ENCODE measurements at places on chromosomes 3 and 15.

DNA sequence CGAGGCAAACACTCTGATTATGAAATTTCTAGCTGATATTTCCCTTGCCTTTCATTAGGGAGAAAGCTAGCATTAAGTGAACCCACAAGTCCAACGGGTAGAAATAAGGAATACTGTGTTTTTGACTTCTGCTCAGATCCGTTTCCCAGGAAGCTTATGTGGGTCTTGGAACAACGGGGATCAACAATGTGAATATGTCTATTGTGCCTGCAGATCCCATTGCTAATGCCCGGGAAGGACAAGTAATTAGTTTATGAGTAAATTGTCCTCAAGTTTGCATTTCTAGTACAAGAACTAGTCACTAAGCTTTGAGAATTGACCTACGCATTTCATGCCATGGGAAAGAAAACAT, 236.4 kb downstream of the UACA start:
- DNase-seq = no peak

DNA sequence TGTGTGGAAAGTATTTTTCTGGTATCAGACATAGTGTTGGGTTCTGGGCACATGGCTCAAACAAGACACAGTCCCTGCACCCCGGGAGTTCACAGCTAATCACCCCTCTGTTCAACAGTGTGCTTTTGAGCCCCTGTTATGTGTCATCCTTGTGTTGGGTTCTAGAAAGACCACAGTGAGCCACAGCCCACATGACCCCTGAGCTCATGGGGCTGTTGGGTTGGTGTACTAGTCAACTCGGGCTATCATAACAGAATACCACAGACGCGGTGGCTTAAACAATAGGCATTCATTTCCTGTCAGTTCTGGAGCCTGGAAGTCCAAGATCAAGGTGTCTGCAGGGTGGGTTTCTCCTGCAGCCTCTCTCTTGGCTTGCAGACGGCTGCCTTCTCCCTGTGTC, 100.0 kb downstream of the DNAJB8 start:
- no peak for DNase-seq

DNA sequence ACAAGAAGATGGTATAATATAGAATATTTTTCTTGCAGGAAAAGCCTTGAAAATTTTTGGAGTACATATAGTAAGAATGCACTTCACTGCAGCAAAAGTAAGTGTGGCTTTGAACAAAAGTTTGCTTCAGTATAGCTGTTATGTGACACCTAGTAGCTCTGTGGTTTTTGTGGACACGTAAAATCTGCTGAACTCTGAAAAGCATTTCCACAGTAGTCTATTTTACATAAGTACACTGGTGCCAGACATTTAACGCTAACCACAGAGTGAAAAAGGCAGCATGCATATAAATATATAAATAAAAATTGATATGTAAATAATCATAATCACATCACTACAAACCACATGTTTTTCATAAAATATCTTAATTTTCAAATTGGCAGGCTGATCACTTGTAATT, 39.8 kb downstream of the CGGBP1 start:
- no peak for DNase-seq

DNA sequence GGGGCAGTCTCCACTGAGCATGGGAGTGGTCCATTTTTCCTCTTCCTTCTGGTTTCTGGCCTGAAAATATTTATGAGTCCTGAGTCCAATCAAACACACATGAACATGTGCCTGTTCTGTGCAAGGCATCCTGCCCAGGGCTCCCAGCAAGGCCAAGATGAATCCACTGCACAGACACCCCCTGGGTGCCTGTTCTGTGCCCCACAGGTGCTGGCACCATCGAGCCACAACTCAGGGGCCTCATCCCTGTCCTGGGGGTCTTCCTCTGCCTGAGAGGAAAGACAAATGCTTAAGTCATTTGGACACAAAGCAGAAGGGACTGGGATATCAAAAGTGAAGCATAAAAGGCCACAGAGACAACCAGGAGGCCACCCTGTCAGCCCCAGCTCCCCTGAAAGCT, 87.4 kb upstream of the IQSEC1 start:
- no peak for DNase-seq

- no peak for DNase-seq
Observed at GRCh38 chr3:37903734-37904133, 42.1 kb downstream of the CTDSPL start.

GRCh38 chr15:40955930-40956540, 2.8 kb downstream of the CHAC1 start:
- no peak for DNase-seq

GRCh38 chr3:4926892-4927291, 52.3 kb upstream of the BHLHE40 start:
- no peak for DNase-seq

- DNase-seq = no peak
Observed at GRCh38 chr15:55694652-55695150, 48.3 kb downstream of the PRTG start.

DNA sequence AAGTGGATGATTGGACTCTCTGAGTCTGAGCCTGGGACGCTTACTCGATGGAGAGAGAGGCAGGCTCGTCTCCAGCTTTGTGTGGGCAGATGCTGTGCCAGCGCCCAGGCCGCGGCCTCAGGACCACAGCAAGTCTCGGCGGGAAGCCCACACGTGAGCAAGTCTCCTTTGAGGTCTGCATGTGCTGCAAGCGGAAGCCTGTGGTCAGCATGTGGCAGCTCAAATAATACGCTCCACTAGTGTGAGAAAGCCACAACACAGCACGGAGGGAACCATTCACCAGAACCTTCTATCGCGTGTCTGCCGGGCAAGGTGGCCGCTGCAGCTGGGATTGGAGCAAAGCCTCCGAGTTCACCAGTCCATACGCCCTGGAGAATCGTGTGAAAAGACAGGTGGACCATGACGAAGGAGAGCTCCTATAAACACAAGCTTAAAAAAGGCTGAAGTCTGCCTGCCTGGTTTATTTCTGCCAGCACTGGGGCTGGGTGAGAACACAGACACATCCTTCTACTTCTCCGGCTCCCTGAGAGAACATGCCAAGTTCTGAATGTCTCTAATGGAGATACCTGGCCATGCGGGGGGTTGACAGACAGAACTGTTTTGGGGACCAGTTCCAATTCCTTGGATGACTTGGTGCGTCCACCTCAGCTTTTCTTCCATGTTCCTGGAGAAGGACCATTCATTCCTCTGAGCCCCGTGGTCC, 82.0 kb upstream of the LRIG1 start:
- DNase-seq = no peak

DNA sequence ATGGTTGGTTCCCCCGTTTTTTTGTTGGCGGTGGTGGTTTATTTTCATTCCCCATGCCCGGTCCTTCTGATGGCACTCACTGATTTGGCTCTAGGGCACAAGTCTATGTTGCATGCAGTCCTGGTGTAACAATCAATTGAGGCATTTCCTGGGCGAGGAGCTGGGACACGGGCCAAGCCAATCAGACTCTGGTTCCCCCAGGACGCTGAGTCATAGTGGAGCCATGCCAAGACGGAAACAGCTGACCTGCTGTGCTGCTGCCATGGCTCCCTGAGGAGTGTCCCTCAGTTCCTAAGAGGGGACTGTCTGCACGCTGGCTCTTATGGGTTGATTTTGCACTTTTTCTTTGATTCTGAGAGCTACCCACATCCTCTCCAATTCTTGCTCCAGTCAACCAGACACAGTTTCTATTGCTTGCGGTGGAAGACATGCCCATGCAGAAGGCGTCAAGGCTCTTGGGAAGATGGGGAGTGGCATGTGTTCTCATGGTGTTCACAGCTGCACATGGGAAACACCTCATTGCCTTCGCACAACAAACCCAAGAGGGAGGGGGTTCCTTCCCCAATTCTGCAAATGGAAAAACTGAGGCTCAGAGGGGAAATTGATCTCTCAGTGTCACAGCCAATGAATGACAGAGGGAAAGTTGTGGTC, 28.3 kb upstream of the ALDH1L1 start:
- peak; percentile 96 for DNase-seq

DNA sequence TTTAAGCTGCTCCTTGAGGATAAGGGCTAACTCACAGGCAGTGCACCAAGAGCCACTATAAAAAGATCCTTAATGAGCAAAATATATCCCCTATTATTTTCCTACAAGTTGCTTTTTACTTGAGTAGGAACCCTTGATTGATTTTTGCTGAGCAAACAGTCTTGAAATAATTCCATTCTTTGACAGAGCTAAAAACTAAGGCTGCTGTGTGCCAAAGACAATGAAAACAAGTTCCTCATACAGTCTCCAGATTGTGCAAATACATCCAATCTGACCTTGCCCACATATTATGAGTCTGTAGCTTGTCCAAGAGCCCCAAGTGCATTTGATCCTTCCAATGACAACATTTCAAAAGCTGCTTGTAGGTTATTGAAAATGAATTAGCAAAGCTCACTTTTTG, 15.0 kb downstream of the PRKAR2A start:
- no peak for DNase-seq

GRCh38 chr3:101702726-101703125, 16.2 kb upstream of the RPL24 start:
- DNase-seq = no peak

DNA sequence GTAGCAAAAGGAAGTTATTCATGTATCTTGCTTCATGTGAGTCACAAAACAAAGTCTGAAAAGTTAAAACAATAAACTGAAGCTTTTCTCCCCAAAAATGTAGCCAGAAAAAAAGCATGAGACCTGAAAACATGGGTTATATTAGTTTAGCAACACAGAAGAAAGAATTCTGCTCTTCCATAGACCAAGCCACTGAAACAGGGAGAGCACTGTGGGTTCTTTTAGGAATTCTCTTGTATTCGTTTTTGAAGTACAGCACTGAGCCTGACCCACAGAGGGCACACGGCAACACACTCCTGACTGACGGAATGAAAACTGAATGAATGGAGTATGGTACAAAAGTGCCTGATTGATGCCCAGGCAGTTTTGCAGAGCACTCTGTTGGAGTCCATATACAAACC, 66.6 kb downstream of the TM4SF4 start:
- no peak for DNase-seq

- no peak for DNase-seq
Observed at GRCh38 chr15:56737791-56738190, 4.5 kb upstream of the ZNF280D start.

DNA sequence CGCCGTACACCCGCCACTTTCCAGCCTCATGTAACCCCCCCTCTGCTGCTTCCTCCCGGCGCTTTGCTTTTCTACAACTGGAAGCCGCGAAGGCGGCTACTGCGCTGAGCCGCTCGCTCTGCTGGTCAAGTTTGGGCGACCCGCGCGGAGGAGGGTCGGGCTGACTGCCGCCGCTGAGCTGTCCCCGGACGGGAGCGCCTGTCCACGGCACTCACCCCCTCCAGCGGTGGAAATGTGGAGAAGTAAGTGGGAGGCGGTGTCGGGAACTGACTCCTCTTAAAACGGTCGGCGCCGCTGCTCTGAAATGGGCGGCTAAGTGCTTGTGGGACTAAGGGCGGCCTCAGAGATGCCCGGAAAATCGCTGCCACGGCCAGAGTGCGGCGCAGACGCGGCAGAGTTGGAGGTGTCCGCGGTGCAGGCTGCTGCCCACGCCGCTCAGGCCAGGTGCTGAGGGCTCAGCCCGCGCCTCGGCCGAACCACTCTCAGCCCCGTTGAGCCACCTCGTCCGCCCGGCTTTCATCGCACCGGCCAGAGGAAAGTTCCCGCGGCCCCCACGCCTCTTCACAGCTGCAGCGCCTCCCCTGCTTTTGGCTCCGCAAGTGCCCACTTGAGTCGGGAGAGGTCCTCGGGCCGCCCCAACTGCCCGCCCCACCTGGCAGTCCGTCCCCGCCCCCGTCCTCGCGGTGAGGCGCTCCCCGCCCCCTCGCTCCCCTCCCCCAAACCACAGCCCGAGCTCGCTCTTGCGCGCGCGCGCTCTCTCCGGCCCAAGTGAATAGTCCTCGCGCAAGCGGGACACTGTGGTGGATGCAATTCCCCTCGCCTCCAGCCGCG, at the start of gene EPHA6:
Gene EPHA6 (plus strand): TSS at position 775 of the 831 bp plus-strand sequence.
- no peak for DNase-seq

- no peak for DNase-seq
Observed at GRCh38 chr3:105362021-105362665, 4.6 kb upstream of the ALCAM start.

GRCh38 chr3:48157202-48157840, 30.9 kb downstream of the CDC25A start:
- DNase-seq = no peak

DNA sequence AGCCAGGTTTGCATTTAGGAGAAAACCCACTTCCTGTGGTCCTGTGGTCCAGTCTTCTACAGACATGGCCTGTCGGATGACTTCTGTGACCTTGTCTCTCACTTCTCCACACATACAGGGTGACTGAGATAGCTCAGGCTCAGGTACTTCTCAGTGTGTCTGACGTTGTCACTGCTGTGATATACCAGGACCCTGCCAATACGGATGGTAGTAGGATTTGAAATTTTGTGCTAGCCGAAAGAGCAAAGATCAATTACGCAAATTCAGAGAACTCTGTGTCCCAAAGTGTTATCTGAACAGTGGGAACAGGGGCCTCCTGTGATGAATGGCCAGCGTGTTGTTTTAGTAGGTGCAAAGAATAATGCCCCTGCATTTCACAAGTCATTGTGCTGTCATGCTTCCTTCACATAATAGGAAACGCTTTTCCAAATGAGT, 128.9 kb downstream of the MCTP2 start:
- DNase-seq = no peak

DNA sequence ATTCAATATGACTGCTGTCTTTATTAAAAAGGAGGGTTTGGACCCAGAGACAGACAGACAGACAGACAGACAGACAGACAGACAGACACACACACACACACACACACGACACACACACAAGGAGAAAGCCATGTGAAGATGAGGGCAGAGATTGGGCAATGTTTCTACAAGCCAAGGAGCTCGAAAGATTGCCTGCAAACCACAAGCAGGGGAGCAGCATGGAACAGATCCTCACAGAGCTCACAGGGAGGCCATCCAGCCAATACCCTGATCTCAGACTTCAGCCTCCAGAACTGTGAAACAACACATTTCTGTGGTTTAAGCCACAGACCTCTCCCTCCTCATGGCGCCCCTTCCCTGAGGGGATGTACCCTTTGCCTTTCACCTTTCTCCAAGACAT, 35.8 kb upstream of the ABHD2 start:
- DNase-seq = no peak

DNA sequence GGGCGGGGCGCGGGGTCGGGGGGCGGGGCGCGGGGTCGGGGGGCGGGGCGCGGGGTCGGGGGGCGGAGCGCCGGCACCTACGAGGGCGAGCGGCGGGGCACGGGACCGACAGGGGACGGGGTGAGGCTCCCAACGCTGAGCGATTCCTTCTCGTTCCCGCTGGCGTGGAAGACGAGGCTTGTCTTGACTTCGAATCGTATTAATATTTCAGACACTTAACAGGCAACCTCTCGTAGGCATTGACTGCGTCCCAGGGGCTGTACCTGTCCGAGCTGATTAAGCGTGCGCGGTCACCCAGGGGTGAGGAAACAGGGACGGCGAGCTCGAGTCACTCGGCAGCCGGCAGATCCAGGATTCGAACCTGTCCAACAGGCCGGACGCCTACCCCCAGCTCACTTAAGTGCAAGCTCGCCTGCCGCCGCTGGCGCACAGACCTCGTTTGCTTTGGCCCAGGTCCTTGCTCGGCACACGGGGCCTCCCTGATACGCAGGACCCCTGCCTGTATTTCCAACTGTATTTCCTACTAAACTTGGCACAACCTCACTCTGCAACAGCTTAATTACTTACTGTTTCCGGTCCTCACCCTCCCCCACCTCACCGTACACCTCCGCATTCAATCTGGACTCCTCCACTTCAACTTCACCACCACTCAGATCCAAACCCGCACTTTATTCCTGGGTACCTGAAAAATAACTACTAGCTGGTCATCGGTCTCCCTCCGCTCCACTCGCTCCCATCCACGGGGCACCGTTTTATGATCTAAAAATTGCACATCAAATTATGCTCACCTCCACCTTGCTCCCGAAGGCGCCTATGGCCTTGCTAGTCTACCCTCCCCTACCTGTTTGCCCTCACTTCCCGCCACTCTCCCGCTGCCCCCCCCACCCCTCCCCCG, 722 bp upstream of the ZXDC start:
- DNase-seq = peak; percentile 28
